Immature natural killer cell (primary cell): ENCODE measurements at places on chromosomes 4 and X. TPM values are rescaled to one million over a fixed set of nuclear protein-coding genes. Genes with fewer than 3 reads are reported as not detected.

The HTATSF1 gene
- 32.7 TPM for polyA plus RNA-seq

The SLC9B1 gene
- polyA plus RNA-seq, result 3.2 TPM

The PUDP gene
- 13.0 TPM for polyA plus RNA-seq

The MBTPS2 gene
- 4.4 TPM for polyA plus RNA-seq

The PAGE2 gene
- polyA plus RNA-seq, result not detected

The DCLK2 gene
- polyA plus RNA-seq, result not detected

The CLNK gene
- 1.8 TPM for polyA plus RNA-seq

The PQBP1 gene
- polyA plus RNA-seq, result 92.6 TPM

The PCDH18 gene
- polyA plus RNA-seq, result not detected

The ING2 gene
- 10.2 TPM for polyA plus RNA-seq

The USP11 gene
- 112 TPM for polyA plus RNA-seq

The GPR173 gene
- polyA plus RNA-seq, result not detected

The TLR2 gene
- polyA plus RNA-seq, result 1.5 TPM

The TEX13A gene
- not detected for polyA plus RNA-seq

The SGMS2 gene
- polyA plus RNA-seq, result not detected

The THOC2 gene
- 22.2 TPM for polyA plus RNA-seq

The MFAP3L gene
- 0.63 TPM for polyA plus RNA-seq

The PPEF2 gene
- not detected for polyA plus RNA-seq

The NAT8L gene
- not detected for polyA plus RNA-seq

The PGK1 gene
- 383 TPM for polyA plus RNA-seq

The SLC49A3 gene
- polyA plus RNA-seq, result 7.1 TPM

The TMEM271 gene
- polyA plus RNA-seq, result not detected

The MYL5 gene
- polyA plus RNA-seq, result 8.1 TPM

The CLDN34 gene
- not detected for polyA plus RNA-seq

The GYPB gene
- polyA plus RNA-seq, result not detected

The GJB1 gene
- polyA plus RNA-seq, result not detected

The SLC26A1 gene
- polyA plus RNA-seq, result not detected

The AVPR2 gene
- not detected for polyA plus RNA-seq

The CSAG3 gene
- polyA plus RNA-seq, result not detected
